ENCODE measurements at places on chromosomes 5 and 9.

DNA sequence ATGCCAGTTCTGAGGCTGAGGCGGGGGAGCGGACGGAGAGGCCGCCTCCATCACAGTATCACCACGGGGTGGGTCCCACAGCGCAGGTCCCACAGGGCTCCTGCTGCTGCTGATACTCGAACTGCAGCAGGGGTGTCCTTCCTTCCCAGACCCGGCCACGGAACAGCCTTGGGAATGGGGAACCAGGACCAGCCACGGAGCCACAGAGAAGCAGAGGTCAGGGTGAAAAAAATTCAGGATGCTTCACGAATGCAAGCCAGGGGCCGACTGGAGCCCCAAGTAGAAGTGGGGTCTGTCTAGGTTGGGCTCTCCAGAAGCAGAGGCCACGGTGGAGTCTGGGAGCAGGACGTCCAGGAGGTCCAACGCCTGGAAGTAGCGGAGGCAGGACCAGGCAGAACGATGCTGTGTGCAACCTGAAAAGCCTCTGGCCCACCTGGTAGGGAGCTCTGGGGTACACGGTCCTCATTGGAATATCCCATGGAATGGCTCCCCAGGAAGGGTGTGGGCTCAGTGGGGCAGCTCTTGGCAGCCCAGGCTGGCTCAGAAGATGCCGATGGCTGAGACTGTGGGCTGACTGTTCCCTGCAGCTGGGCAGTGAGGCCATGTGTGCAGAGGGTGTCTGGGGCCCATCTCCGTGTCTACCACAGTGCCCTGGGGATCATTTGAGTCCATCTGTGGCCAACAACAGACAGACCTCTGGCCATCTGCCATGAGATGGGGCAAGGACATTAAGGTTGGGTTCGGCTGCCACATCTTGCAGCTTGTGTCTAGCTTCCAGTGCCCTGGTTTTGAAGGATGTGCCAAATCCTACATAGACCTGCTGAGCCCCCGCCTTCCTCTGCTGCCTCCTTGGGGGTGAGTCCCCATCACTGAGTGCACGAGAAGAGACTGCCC, 66.9 kb upstream of the FCN1 start:
- DNase-seq, result no peak

GRCh38 chr9:126448865-126449577, 122.4 kb downstream of the MVB12B start:
- no peak for DNase-seq

- no peak for DNase-seq
Observed at GRCh38 chr5:111583758-111584203, 71.4 kb upstream of the STARD4 start.

GRCh38 chr5:149628221-149628620, 46.9 kb downstream of the ARHGEF37 start:
- DNase-seq, result no peak

GRCh38 chr9:91282292-91282691, 79.4 kb downstream of the AUH start:
- no peak for DNase-seq

DNA sequence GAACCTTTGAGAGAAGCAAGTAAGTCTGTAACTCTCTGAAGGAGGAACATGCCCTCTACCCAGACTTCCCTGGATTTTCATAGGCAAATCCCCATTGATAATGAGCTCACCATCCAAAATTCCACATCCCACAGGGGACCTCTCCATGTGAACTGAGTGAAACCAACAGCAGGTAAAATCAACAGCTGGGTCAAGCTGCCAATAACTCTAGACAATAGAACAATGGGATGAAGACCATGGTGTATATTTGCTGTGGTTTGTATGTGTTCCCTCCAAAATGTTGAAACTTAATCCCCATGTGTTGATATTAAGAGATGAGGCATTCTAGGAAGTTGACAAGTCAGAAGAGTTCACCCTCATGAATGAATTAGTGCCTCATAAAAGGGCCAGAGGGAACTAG, 110.2 kb upstream of the MYO10 start:
- DNase-seq, result no peak

DNA sequence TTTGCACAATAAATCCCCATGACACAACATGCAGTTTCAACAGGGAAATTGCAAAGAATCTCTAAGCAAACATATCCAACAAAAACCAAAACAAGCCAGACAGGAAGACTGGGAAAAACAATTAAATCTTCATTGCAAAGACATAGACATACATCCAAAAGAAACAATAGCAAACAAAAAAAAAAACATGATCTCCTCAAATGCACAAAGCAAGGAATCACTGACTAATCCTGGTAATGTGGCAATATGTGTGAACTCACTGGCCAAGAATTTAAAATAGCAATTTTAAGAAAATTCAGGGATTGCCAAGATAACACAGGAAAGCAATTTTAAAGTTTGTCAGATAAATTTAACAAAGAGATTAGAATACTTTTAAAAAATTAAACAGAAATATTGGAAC, 520.1 kb upstream of the SMC2 start:
- DNase-seq, result no peak

Measured in activated CD4-positive, alpha-beta T cell treated with anti-CD3 and anti-CD28 coated beads, Interleukin-2, amount 50 U/mL, for 1 hour (primary cell).